ENCODE measurements at places on chromosomes 3 and 15.

DNA sequence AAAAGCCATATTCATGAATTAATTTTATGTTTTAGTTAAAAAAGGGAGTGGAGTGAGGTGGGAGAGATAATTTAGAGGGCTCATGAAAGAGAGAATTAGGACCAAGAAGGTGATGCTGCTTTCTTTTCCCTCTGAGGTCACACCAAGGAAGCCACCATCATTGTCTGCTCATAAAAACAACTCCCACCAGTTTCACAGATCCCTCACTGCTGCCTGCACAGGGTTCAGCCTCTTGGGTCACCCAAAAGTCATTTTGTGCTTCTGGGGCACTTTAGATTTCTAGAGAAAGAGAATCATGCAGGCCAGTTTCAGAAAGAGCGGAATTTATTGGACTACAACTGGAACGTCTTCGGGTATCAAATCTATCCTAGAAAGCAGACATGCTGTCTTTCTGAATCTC lies 241.4 kb upstream of the EOMES start:
- DNase-seq, result no peak

DNA sequence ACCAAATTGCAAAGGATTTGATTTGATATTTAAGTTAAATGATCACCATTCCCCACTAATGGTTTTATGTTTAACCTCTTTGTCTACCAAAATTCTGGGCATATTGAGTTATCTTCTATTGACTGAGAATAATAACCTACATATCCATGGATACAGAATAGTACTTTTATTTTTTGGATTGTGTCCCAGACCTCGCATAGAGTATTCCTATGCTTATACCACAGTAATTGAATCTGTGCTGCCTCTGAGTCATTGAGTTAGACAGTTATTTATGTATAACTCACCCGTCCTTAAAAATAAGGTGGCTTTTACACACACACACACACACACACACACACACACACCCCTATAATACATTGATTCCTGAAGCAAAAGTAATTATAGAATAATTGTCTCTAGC lies 690.1 kb upstream of the BCHE start:
- DNase-seq, result no peak

DNA sequence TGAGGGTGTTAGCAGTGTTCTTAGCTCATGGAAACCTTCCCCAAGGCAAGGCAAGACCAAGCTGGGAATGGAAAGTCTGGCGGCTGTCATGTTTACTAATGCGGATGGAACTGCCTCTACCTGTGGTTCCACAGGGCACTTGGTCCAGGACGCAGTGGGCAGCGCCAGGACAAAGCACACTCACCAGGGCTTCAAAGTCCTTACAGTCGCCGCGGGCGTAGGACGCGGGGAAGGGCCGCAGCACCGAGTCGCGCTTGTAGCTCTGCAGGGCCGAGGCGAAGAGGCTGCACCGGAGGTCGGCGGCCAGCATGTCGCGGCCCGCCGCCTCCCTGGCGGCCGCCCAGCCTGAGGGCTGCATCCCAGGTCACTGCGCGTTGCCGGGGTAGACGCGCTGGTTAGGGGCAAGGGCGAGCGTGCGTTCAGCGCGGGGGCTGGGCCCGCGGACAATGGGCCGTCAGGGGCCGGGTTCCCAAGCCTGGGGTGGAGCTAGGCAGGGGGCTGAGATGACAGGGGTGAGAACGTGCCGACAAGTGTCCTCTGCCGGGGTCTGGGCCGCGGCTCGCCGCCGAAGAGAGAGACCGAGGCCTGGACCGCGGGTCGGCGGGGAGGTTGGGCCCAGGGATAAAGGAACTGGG lies 497 bp downstream of the PARP16 start:
- DNase-seq, result no peak

- no peak for DNase-seq
Measured at GRCh38 chr3:54087581-54088410, 34.6 kb upstream of the CACNA2D3 start.

- DNase-seq, result no peak
Measured at GRCh38 chr3:8869613-8870012, 93.7 kb downstream of the RAD18 start.

DNA sequence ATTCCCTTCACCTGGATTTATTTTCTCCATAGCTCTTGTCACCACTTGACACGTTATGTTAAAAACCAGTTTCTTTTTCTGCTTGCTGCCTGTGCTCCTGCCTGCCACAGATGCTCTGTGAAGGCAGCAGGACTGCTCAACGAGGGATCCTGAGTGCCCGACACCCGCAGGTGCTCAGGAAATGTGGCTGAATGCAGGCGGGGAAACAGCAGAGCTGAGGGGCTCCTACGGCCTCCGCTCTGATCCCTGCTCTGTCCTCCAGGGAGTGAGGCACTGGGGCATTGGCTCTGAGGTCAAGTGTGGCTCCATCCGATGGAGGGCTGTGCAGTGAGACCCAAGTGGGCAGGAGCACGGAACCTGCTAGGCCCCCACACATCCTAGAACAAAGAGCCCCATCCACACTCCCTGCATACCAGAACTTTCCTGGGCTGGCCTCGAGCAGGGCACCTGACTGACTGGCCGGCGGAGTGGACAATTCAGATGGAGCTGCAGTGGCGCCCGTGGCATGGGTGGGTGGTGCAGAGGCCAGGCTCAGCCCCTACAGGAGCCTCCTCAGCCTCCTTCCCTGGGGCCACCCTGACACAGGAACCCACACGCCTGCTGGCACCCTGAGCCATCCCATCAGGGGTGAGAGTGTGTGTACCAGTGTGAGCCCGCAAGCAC lies 27.9 kb downstream of the IQSEC1 start:
- DNase-seq, result no peak

GRCh38 chr3:36677331-36678007 lies 86.9 kb downstream of the DCLK3 start:
- no peak for DNase-seq

GRCh38 chr3:126850370-126851085 lies 132.4 kb upstream of the PLXNA1 start:
- DNase-seq, result no peak

- DNase-seq, result no peak
Measured at GRCh38 chr3:56747150-56747549, 54.6 kb downstream of the ARHGEF3 start.

DNA sequence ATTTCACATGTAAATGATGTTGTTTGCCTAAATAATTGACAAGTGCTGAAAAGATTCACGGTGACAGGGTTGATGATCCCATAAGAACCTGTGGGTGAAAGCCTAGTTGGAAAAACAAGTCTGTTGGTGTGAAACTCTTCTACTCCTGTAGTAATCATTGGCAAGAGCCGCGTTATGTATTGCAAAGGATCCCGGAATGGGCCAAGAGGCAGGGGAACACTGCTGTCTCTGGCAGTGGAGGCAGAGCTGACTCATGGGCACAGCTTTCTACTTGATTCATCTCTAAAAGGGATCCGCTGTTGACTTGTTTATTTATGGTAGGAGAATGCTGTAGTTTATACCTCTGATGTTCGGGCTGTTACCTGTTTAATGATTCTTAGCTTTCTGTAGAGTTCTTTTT lies 63.1 kb downstream of the MAP6D1 start:
- DNase-seq, result no peak

DNA sequence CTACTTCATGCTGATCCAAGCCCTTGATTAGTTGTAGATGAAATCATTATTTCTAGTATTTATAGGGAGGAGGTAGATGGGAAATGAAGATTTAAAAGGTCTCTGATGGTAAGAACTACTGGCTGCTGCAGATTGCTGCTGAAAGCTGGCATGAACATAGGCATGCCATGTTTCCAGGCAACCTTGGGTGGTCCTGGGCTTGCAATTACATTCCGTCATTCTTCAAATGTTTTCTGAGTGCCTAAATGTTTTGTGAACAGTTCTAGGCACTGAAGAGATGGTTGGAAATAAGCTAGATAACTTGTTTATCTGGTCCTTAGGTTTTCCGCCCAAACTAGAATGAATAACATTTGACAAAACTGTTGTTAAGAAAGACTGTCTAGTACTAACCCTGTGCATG lies 95.8 kb downstream of the KCNAB1 start:
- no peak for DNase-seq

All from stimulated activated CD4-positive, alpha-beta T cell treated with anti-CD3 and anti-CD28 coated beads, Interleukin-15, amount 100 ng/mL, for 1 hour (primary cell).